Activated CD4-positive, alpha-beta T cell treated with anti-CD3 and anti-CD28 coated beads for 36 hours (primary cell): ENCODE measurements at places on chromosomes 1 and 21. TPM values are rescaled to one million over a fixed set of nuclear protein-coding genes. Genes with fewer than 3 reads are reported as not detected.

Gene AVPR1B
- not detected for total RNA-seq

Gene OR2L8
- not detected for total RNA-seq

Gene ANGPTL1
- total RNA-seq: not detected

Gene AMPD1
- total RNA-seq: not detected

Gene RASAL2
- total RNA-seq: not detected

Gene NCAM2
- total RNA-seq: not detected

Gene S100A10
- 246 TPM for total RNA-seq

Gene ERO1B
- total RNA-seq: 2.2 TPM

Gene RIMS3
- 2.7 TPM for total RNA-seq

Gene GPATCH2
- total RNA-seq: 6.4 TPM

Gene UCK2
- total RNA-seq: 69.4 TPM

GRCh38 chr21:28561772-28562171, 430.9 kb downstream of the LTN1 start:
- no peak for DNase-seq

GRCh38 chr1:226739696-226740065, 599 bp upstream of the ITPKB start:
- no peak for DNase-seq

DNA sequence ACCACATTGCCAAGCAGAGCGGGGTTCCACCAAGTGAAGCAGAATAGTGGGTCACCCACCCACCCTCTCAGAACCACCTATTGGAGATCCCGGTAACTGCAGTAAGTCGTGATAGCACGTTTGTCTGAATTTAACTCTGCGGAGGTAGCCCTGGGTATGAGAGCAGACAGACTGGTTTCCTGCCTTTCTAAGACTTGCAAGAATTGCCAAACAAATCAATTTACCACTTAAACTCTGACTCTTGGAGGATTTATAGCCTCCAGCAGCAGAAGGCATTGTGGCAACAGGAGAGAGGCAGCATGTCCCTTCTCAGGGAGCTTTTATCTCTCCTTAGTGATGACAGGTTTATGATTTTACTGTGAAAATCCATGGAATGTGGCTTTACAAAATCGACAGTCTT, 287.9 kb upstream of the FMN2 start:
- no peak for DNase-seq

DNA sequence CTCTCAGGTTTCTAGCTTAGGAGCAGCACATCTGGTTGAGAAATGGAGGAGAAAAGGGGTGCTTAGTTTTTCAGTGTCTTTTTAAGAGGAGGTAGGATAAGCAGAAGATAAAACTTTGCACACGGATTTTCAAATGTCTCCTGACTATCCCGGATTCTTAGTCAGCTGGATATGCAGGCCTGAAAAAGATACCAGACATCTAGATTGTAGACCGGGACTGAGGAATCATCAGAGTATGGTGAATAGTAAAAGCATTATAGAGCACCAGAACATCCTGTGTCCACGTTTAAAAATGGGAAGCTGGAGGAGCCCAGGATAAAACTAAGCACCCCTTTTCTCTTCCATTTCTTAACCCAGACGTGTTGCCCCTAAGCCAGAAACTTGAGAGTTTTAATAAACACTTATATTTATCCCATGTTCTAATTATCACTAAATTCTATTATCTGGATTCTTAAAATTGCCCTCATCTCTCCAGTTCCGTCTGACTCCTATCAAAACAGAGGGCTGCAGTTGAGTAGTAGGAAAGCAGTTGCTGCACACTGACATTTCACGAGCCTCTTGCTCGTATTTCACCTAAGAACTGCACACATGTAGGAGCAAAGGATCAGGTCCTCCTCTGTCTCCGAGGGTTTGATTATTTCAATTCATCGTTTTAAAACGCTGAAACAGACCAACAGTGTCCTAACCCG, 609 bp downstream of the PIGK start:
- DNase-seq: no peak

GRCh38 chr1:50704126-50704525, 255.9 kb downstream of the FAF1 start:
- DNase-seq: no peak

GRCh38 chr21:38729754-38730379, 75.9 kb upstream of the ETS2 start:
- no peak for DNase-seq

DNA sequence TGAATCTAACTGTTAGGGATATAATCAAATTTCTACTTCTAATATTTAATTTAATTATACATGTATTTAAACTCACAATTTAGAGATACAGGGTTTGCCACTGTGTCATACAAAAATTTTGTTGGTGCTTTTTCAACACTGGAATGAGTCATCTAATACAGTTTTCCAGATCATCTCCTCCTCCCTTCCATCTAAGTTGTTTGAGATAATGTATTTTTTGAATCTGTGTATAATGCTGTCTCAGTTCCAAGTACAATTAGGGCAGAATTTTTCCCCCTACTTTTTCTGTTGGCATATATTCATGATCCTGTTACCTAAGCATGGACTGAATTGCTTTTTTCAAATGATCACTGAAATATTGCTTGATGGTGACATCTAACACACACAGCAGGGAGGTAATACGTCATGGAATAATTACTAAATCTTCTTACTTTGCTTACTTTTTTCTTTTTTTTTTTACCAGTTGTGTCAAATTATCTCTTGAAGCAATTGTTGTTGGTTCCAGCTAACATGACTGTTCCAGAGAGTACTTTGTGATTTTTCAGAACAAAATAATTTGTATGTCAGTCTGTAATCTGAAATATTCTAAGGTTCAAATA, 146.0 kb downstream of the MAGI3 start:
- DNase-seq: no peak

GRCh38 chr1:176826265-176826664, 338.2 kb downstream of the ASTN1 start:
- DNase-seq: no peak

DNA sequence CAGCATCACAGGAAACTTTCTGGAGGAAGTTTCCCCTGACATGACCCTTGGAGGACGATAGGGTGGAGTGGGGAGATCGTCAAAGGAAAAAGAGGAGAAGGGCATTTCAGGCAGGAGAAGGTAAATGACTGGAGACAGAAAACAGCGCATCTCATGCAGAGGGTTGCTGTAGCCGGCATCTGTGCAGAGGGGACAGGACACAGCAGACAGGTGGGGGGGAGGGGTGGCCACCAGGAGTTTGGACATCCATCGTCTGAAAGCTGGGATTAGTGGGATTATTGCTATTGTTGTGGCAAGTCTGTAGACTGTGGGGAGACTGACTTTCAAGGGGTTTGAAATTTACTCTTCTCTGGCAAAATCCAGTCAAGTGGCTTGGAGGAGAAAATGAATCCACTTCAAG, 463.9 kb downstream of the OMA1 start:
- DNase-seq: no peak

GRCh38 chr1:27526569-27527222, 36.7 kb upstream of the WASF2 start:
- DNase-seq: peak; percentile 62

DNA sequence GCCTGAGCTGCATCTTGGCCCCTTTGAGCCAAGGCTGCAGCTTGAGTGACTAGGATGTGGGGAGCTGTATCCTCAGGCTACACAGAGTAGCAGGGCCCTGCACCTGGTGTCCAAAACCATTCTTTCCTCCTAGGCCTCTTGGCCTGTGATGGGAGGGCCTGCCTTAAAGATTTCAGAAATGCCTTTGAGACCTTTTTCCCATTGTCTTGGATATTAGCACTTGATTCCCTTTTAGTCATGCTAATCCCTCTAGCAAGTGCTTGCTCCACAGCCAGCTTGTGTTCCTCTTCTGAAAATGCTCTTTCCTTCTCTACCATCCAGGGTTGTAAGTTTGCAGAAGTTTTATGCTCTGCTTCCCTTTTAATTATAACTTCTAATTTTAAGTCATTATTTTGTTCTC, 21.7 kb upstream of the KIRREL1 start:
- no peak for DNase-seq

DNA sequence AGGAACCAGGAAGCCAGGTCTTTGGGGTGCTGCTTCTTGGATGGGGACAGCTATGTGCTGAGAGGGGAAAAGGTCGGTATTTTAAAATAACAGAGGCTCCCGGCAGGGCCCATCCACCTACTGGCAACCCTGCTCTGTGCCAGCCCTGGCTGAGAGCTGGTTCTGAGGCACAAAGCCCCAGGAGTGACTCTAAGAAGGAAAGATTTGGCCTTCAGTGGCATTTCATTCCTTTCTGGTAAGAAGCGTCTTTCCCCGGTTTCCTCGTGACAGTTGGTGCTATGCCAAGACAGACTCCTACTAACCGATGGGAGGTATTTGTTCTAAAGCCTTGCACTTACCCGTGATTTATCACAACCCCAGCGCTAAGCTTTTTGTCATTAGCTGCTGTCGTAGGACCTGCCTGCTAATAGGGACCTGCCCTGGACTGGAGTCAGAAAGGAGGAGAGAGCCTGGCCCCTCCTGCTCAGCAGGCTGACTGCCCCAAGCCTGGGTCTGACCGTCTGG, 123.1 kb upstream of the ADAR start:
- no peak for DNase-seq

DNA sequence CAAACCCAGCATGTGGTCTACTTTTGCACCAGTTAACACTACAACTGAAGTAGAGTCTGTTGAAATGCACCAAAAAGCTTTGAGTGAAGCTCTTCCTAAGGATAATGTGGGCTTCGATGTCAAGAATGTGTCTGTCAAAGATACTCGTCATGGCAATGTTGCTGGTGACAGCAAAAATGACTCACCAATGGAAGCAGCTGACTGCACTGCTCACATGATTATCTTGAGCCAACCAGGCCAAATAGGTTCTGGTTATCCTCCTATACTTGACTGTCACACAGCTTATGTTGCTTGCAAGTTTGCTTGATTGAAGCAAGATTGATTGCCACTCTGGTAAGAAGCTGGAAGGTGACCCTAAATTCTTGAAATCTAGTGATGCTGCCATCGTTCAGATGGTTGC, 85.2 kb downstream of the DENND1B start:
- no peak for DNase-seq
